ENCODE measurements at places on chromosomes 4 and X.

DNA sequence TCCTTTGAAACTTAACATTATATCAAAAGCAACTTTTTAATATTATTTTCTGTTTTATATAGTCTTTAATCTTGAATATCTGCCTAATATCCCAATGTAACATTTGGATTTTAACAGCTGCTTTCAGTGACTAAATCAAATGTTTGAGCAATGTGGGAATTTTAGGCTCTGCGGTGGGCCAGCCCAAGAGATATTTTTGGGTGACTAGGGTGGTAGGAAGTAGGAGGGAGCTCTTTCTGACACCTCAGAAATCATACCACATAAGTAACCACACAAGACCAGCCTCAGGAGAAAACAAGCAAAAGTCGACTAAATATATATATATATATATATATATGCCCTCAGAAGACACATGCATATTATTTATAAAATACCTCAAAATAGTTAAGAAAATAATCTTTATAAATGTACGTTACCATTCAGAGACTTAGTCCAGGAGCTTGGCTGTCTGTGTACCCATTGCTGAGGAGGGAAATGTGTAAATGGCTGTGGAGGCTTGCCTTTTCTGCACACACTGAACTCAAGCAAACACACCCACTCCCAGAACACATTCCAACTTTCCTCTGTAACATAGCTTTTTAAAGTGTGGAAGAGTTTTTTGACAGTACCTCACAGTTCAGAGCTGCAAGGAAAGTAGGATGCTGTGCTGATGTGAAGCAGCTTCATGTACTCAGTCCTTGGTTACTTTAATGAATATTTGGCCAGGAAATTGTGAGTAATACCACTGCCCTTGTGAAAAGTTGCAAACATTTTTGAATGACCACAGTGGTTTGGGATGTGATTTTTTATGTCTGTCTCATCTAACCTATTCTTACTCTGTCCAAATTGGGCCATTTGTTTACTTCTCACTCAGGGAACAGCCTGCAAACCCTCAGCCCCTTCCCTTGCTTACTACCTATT is at the start of gene RTL3:
Gene RTL3, minus strand, starts transcription at position 484 of the 900 bp plus-strand sequence. CDS start 908 bp downstream, outside the sequence.
- peak; percentile 44 for DNase-seq

- no peak for DNase-seq
Observed at GRCh38 chrX:48754238-48754637, 7.3 kb upstream of the GLOD5 start.

- DNase-seq = no peak
Observed at GRCh38 chrX:30831082-30831481, 58.0 kb downstream of the TAB3 start.

DNA sequence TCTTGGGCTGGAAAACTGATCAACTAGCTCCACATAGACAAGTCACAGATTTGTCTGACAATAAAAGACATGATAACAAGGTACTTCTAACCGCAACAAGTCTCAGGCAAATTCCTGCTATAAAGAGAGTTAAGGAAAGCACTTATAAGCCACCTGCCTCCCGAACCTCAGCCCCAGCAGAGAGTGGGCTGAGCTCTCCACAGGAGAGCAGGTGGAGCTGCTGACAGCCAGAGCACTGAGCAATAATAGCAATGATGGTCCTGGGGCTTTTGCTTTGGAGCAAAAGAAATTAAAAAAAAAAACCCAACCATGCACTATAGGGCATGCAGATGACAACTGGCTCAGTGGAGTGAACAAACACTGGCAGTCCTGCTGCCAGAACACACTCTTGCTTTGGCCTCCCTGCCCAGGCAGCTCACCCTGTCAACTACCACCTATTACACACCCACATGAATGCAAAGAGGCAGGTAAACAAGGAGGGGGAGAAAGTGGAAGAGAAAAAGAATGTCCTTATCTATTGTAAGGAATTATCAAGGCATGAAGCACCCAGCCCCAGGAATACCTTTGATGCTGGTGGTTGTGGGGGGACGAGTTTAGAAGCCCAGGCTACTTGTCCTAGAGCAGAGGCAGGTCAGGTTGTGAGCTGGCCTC is 135.8 kb upstream of the DGKK start:
- no peak for DNase-seq
